ENCODE measurements at places on chromosomes 7 and 10. TPM values are rescaled to one million over a fixed set of nuclear protein-coding genes. Genes with fewer than 3 reads are reported as not detected.

Gene PON1
- polyA plus RNA-seq, result not detected

Gene CARD11
- polyA plus RNA-seq, result not detected

Gene PTF1A
- polyA plus RNA-seq, result not detected

GRCh38 chr7:10727636-10728035, 246.0 kb upstream of the PHF14 start:
- no peak for DNase-seq

GRCh38 chr7:39186671-39187070, 209.0 kb downstream of the POU6F2 start:
- DNase-seq, result no peak
